CD8-positive, alpha-beta memory T cell (primary cell): ENCODE measurements at places on chromosomes 16 and 17.
A peak's percentile ranks its signal among the peaks of the same experiment; 100 is the strongest.

GRCh38 chr17:58153046-58153445 lies 4.9 kb downstream of the OR4D1 start:
- DNase-seq = peak; percentile 52

GRCh38 chr16:12429756-12430155 lies 373.9 kb downstream of the CPPED1 start:
- DNase-seq = no peak

DNA sequence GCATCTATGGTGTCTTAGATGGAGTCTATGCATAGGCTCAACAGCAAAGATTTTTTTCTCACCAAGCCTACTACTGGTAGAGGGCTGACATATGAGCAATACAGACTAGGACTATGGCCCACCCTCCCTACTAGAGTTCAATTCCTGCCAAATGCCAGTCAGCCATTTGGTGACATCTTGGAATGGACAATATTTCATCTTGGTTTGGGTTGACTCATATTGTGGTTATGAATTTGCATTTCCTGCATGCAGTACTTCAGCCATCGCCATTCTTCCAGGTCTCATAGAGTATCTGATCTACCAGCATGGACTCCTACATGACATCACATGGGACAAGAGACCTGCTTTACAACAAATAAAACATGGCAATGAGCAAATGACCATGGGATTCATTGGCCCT lies 778.1 kb upstream of the SOX9 start:
- no peak for DNase-seq

DNA sequence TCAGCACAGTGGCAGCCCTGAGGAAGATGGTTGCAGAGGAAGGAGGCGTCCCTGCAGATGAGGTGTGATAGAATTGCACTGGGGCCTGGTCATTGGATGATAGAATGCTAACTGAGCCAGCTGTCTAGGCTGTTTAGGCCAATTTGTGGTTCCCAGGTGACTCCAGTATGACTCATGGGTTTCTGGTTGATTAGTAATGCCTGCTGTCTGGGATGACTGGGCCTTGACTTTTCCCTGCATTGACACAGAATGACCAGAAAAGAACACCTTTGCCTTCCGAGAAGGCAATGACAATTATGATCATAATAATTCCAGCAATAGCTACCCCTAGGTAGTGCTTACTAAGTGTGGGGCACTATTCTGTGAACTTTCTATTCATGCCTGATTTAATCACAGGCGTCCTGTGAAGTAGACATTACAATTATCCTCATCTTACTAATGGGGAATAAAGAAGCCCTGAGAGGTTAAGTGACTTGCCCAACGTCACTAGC lies 31.5 kb downstream of the USP43 start:
- DNase-seq = no peak

GRCh38 chr17:67602444-67602843 lies 115.3 kb upstream of the NOL11 start:
- no peak for DNase-seq

DNA sequence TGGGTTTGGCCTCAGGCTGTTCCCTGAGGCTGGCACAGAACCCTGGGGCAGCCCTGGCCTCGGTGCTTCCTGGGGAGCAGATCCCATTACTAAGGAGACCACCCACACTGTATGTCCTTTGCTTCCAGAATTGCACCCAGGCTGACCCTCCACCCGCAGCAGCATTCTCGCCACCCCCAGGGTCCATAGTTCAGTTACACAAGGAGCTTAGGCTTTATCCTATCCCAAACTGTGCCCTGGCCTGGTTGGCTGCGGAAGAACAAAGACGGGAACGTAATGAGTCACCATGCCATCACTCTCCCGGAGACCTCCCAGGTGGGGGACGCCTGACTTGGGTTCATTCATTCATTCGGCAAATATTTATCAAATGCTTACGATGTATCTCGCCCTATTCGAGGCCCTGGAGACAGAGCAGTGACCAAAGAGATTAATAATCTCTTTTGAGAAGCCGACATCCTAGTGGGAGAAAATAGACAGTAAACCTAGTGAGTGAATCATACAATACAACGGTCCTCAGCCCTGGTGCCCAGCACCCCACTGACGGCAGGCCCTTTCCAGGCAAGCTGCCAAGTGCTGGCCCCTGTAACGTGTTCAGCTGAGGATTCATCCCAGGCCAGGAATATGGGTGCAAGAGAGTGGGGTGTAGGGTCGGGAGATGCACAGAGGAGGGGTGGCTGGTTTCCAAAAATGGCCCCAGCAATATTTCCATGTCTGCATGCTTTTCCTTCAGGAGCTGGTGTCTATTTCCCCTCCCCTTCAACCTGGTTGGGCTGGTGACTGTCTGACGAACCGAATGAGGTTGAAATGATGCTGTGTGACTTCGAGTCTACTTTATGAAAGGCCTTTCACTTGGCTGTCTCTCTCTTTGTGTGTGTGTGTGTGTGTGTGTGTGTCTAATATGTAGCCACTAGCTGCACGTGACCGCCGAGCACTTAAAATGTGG lies 134.2 kb downstream of the MGAT5B start:
- DNase-seq = no peak

GRCh38 chr17:80967404-80967872 lies 24.2 kb upstream of the CHMP6 start:
- no peak for DNase-seq

DNA sequence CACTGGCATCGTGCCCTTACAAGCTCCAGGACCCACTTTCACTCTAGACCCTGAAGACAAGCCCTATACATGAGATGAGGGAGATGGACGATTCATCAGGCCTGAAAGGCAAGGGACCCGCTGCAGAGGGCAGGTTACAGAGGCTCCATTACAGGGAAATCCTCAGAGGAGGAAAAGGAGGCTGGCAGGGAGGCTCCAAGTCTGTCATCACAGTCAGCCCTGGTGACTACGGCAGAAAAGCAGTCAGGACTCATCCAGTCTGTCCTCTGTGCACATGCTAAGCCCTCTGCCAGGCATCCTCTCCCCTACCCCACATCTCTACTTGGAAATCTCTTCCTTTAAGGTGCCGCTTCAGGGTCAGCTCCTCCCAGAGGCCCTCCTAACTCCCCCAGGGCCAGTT lies 197.7 kb upstream of the CDH5 start:
- DNase-seq = no peak

DNA sequence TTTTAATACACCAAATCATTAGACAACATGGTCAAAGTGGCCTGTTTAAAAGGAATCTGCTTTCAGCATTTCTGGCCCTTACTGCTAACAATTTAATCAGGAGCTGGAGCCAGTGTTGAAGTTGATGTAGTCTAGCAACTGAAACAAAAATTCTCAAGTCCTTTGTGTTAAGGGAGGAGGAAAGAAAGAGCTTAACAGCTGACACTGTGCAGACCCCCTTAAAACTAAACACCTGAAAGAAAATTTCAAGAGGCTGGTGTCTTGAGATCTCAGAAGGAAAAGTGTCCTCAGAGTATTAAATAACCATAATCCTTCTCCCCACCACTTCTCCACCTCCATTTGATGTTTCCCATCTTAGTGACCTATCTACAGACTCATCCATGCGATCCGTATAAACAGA lies 232.1 kb downstream of the FTO start:
- DNase-seq = no peak

- no peak for DNase-seq
Observed at GRCh38 chr16:11316331-11317015, 28.8 kb upstream of the RMI2 start.

- DNase-seq = peak; percentile 47
Observed at GRCh38 chr16:546909-547770, 13.1 kb upstream of the PRR35 start.

DNA sequence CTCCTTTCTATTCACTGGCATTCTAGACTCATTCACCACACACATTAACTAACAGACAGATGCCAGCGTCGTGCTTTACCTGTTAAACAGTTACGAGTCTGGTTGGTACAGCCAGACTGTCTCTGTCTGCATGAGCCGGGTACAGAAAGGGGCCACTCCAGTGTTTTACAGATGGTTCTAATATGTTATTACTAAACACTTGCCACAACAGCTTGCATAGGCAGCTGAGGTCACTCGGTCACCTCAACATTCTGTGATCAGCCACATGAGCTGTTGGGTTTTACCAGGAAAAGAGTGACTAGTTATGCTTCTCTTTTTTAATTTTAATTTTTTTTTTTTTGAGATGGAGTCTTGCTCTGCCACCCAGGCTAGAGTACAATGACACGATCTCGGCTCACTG lies 25.2 kb downstream of the CD300A start:
- DNase-seq = no peak

GRCh38 chr16:4828567-4829321 lies 18.3 kb downstream of the GLYR1 start:
- no peak for DNase-seq

- DNase-seq = no peak
Observed at GRCh38 chr17:27759528-27759927, 40.8 kb downstream of the NOS2 start.

DNA sequence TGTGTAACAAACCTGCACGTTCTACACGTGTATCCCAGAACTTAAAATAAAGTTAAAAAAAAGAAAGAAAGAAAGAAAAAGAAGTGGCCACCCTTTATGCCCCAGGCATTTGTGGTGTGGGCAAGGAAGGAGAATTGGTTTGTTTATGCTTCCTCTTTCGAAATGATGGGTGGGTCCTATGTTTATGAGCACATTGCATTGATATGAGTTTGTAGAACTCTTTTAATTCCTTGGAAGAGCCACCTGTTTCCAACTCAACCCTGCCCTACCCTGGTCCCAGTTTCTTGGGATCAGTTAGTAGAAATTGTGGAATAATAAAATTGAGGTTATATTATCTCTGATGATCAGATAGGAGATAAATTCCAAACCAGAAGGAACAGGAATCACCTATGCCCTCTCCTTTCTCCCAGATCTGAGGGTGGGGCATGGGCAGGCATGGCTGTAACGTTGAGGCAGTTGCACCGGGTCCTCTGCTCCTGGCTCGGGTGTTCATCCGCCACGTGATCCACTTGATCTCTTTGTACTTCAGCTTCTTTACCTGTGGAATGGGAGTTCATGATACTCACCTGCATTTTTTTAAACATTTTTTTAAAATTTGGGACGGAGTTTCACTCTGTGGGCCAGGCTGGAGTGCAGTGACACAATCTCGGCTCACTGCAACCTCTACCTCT lies 15.9 kb downstream of the CHAD start:
- DNase-seq = no peak
